ENCODE measurements at places on chromosomes 11 and 22. TPM values are rescaled to one million over a fixed set of nuclear protein-coding genes. Genes with fewer than 3 reads are reported as not detected.

Gene OR52H1
- polyA plus RNA-seq = not detected

Gene C11orf42
- not detected for polyA plus RNA-seq

Gene YPEL1
- polyA plus RNA-seq = 2.9 TPM

Gene ALX4
- polyA plus RNA-seq = not detected

Gene CHADL
- 3.4 TPM for polyA plus RNA-seq

Gene A4GALT
- polyA plus RNA-seq = 36.4 TPM

Gene PRR33
- 0.12 TPM for polyA plus RNA-seq

Gene DDI1
- not detected for polyA plus RNA-seq

Gene OR51D1
- not detected for polyA plus RNA-seq

Gene ZBTB3
- polyA plus RNA-seq = 1.7 TPM

Gene OR5P2
- not detected for polyA plus RNA-seq

Gene GALNT18
- polyA plus RNA-seq = 9.6 TPM

Gene SYCE3
- polyA plus RNA-seq = not detected

Gene CCND1
- 36.9 TPM for polyA plus RNA-seq

Gene MYO18B
- polyA plus RNA-seq = 0.21 TPM

Gene BTBD18
- polyA plus RNA-seq = not detected

Gene ANGPTL5
- not detected for polyA plus RNA-seq

Gene MPEG1
- polyA plus RNA-seq = 11.8 TPM

Gene APOBEC3B
- 1.4 TPM for polyA plus RNA-seq

Gene MFNG
- 5.1 TPM for polyA plus RNA-seq

Gene ANAPC15
- 42.3 TPM for polyA plus RNA-seq
